ENCODE measurements at places on chromosomes 12 and 14.

GRCh38 chr12:7769999-7770398 lies 5.0 kb downstream of the NANOGNB start:
- DNase-seq = no peak

DNA sequence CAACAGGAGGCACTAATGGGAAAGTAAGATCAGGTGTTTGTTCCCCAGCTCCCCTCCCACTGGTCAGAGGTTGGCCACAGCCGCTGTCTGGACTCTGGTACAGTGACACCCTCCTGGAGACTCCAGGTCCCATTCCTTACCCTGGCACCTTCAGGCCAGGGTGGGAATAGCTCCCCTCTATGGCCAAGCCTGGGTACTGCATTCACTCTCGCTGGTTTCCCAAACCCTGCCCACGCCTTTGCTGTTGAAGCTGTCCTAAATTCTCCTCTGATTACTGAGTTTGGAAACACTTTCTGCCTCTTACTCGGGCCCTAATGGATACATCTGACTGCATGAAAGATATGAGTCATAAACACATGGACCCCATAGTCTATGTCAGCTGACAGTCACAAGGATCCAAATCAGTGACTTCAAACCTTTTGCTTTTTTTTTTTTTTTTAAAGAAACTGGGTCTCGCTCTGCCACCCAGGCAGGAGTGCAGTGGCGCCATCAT lies 17.9 kb downstream of the HRK start:
- DNase-seq = no peak

DNA sequence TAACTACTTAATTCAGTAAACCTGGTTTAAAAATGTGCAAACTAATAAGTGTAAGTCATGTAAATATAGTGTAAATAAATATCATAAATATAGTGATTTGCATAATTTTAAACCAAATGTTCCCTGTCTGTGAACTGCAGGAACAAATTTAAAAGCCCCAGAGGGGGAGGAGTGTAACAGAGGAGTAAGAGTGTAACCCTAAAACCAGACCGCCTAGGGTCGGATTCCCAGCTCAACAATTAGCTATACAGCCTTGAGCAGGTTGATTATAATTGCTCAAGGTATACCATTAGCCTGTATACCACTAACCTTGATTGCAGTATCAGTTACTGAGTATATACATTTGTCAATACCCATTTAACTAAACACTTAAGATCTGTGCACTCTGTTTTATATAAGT lies 218.4 kb downstream of the ADAMTS20 start:
- DNase-seq = no peak

GRCh38 chr14:77026930-77027537 lies 1.5 kb downstream of the IRF2BPL start:
- no peak for DNase-seq

- no peak for DNase-seq
Observed at GRCh38 chr14:50943943-50944646, at the start of gene PYGL. TSS of gene PYGL (minus strand) at chr14:50944483. CDS start at chr14:50944403, 80 bp downstream.

DNA sequence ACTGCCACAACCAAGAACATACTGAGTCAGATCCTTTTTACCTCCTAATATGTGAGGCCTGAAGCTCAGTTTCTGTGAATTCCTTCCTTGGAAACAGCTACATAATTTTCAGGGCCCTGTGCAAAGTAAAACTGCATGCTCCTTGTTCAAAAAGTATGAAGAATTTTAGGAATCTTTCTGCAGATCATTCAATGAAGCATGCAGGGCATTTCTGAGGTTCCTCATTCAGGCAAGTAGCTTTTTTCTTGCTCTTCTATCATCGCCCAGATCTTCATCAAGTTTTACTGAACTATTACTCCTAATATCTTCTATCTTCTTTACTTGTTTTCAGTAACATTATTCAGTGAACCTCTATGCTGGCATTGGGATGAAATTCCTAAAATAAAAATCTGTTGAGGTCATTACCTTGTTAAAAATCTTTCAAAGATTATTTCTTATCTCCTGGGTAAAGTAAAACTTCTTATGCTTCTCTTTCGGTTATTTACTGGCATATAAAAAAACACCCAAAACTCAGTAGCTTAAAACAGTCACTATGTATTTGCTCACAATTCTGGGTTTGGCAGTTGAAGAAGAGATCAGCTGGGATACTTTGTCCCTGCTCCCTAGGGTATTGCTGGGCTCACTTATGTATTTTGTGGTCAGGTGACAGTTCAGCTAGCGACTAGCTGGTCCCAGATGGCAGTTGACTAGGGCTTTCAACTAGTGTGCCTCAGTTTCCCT lies 42.6 kb upstream of the KRR1 start:
- DNase-seq = no peak

DNA sequence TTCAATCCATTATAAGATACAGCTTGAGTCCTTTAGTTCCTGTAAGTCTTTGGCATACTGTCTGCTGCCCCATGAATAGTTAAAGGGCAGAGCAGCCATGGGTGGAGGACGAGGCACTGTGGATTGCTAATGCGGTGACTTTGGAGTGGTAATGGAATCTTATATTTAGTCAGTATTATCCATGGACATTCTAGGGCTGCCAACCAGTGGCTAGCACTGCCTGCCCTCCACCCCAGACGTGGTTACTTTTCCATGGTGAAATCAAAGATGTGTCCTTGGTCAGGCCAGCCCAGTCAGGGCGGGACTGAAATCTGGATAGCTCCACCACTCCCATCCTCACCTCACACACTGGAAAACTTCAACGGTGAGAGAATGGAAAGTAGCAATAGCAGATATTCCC lies 2.3 kb downstream of the TTC9 start:
- DNase-seq = no peak

DNA sequence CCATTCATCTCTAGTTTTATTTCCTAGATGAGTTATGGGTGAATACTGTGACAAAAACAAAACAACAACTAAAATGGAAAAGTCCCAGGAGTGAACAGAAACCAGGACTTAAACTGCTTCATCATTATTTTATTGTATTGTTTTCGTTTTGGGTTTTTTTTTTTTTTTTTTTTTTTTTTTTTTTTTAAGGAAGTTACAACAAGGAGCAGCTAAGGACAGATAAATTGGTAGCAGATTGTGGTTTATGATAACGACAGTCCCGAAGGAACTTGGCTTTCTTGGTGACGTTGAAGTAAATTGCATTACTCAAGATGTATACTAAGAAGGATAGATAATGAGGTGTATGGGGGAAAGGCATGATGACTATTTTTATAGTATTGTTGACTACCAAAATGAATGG lies 866.3 kb downstream of the NRXN3 start:
- DNase-seq = no peak

DNA sequence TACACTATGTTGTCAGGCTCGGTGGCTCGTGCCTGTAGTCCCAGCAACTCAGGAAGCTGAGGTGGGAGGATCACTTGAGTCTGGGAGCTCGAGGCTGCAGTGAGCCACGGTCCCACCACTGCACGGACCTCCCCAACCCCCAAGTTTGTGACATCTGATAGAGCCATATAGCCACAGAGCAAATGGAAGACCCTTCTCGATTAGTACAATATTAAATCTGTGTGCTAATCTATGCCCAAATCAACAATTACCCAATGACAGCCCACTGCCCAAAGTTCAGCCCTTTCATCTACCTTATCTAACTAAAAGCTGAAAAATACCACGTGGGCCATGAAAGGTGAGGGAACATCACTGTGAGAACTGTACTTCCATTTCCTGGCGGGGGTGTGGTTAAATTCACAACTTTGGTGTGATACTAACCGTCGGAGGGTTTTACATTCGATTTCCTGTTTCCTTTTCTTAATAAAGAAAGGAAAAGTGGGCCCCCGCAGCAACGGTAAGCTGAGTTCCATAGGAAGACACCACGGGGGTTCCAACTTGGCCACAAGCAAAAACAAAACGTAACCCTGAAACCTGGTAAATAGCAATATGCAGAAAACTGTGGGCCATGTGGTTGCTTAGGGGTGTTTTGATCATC lies 31.2 kb upstream of the FOS start:
- peak; percentile 61 for DNase-seq

GRCh38 chr14:85619851-85620250 lies 89.9 kb downstream of the FLRT2 start:
- DNase-seq = no peak

- no peak for DNase-seq
Observed at GRCh38 chr14:61394542-61394941, 73.2 kb downstream of the PRKCH start.

DNA sequence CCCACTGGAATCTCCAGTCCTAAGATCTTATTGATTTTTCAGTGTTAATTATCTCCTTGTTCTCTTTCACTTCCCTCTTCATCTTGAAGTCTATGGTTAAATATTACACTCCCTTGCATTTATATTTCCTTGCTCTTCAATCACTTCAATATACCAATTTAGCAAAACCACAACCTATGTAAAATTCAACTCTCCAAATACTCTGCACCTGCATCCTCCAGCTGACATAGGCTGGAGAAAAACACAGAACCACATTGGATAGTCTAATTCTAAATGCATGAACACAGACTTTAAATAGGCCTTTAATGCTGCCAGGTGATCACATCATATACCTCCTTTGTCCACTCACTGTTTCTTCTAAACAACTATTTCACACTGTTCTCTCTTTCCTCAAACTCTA lies 253.8 kb upstream of the GARIN6 start:
- DNase-seq = no peak

DNA sequence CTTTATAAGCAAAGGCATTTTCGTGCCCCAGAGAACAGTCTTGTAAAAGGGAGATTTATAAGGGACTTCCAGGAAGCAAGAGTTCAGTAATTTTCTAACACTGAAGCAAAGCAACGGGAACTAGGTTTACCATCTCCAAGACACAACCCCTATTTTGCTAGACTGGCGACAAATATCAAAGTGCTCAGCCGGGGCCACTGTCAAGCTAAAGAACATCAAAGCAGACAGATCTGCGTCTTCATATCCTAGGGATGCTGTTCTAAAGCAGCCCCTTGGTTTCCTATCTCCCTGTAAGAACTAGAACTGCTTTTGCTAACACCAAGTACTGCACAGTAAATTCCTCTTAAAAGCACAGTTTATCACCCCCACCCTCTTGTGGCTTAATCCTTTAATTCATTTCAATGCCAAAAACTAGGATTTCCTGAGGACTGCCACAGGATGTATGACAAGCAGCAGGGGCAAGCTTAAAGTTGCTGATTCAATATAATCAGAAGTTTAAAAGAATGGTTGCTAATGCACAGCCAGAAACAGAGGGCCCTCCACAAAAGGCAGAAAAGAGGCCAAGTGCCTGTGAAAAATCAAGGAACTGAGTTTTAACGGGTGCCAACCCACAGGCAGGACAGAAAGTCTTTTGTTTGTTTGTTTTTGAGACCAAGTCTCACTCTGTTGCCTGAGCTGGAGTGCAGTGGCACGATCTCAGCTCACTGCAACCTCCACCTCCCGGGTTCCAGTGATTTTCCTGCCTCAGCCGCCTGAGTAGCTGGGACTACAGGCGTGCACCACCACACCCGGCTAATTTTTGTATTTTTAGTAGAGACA lies 44.0 kb upstream of the ISM2 start:
- no peak for DNase-seq

DNA sequence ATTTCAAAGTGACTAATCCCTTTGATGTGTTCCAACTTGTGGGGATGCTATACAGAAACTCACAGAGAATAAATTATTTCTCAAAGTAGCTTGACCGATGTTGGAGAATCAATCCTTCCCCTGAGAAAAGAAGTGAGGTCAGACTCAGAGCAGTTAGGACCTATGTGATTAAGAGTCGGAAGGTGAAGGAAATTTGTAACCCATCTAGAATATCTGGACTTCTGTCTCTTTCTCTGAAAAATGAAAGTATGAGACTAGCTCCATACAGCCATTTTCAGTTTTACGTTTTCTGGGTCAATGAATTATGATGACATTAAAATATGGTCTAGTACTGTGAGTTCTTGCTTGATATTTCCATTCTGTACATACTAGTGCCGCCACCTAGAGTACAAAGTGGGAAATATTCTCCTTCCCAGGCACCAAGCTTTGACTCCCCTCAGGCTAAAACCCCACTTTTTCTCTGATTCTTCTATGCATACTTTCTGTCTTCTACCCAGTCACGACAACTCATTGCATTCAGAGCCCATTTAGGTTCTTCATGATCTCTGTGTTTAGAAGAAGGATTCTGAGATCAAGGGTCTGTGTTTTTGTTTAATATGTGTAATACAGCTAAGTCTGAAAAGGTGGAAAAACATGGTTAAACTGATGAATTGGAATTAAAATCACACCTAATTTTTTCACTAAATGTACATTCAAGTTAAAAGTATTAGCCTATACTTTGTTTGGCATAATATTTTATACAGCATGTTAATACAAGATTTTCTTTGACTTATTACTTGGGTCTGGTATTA lies 6.9 kb upstream of the NTS start:
- DNase-seq = no peak

- DNase-seq = no peak
Observed at GRCh38 chr12:132450418-132451171, 39.4 kb upstream of the FBRSL1 start.

- DNase-seq = no peak
Observed at GRCh38 chr12:59570145-59570544, 25.7 kb upstream of the SLC16A7 start.

GRCh38 chr14:58822856-58823255 lies 185.1 kb downstream of the DACT1 start:
- DNase-seq = no peak

DNA sequence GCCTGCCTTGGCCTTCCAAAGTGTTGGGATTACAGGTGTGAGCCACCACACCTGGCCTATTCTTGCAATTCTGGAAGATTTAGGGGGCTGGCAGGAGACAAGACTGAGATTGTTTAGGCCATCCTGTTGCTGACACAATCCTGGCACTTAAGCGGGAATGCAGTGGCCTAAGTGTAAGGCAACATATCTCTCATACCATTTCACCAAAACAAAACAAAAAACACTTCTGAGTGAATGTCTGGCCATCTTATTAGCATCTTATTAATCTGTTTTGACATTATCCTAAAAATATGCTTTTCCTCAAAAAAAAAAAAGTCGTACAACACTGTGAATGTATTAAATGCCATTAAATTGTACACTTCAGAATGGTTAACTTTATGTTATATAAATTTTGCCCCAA lies 67.6 kb downstream of the DENND5B start:
- DNase-seq = no peak

GRCh38 chr12:24724814-24725213 lies 224.1 kb downstream of the BCAT1 start:
- no peak for DNase-seq

DNA sequence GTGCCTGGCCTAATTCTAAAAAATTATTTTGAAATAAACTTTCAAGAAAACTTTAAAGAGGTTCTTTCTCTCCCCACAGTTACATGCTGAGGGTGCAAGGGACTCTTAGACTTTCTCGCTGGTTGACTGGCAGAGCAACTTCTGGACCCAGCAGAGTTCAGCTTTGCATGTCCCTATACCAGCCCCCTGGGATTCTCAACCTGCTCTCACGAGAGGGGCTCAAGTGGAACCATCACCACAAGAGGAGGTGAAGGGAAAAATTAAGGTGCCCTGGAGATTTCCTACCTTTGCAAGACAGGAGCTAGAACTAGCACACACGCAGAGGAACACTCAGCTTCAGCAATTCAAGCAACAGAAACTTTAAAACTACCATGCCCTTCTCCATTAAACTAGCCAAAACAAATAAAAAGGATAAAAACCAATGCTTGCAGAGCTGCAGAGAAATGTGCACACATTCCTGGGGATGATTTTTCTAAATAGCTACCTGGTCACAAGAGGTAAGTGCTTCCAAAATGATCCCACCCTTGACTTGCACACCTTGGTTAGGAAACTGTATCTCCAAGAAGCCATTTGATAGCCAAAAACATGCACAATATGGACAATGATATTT lies 2.5 kb downstream of the HVCN1 start:
- no peak for DNase-seq

- no peak for DNase-seq
Observed at GRCh38 chr14:61569812-61570548, 125.3 kb upstream of the HIF1A start.
